ENCODE measurements at places on chromosomes 13 and 19. TPM values are rescaled to one million over a fixed set of nuclear protein-coding genes. Genes with fewer than 3 reads are reported as not detected.

GRCh38 chr13:110498327-110498726, 63.2 kb downstream of the RAB20 start:
- no peak overlapping the region for H3K4me3 ChIP-seq
- peaks cover 24% of the 10 kb centered on the region for H3K27me3 ChIP-seq
- no peak for DNase-seq
- H3K27ac ChIP-seq = no peak overlapping the region
- no peaks in the 10 kb centered on the region for H3K36me3 ChIP-seq
- H3K4me1 ChIP-seq = no peaks in the 10 kb centered on the region

- no peaks in the 10 kb centered on the region for H3K36me3 ChIP-seq
- H3K27ac ChIP-seq = no peak overlapping the region
- DNase-seq = no peak
Observed at GRCh38 chr13:105928048-105928447, 607.4 kb downstream of the EFNB2 start.

GRCh38 chr13:46337700-46338099, 49.4 kb downstream of the RUBCNL start:
- peaks cover 15% of the 10 kb centered on the region for H3K4me1 ChIP-seq
- no peak for DNase-seq
- H3K27me3 ChIP-seq = no peaks in the 10 kb centered on the region
- no peak overlapping the region for H3K27ac ChIP-seq
- no peak overlapping the region for H3K4me3 ChIP-seq

- no peak overlapping the region for H3K4me3 ChIP-seq
- H3K27me3 ChIP-seq = no peaks in the 10 kb centered on the region
- no peak for DNase-seq
- H3K36me3 ChIP-seq = no peaks in the 10 kb centered on the region
- H3K4me1 ChIP-seq = no peaks in the 10 kb centered on the region
Observed at GRCh38 chr13:100382785-100383184, 205.8 kb downstream of the GGACT start.

DNA sequence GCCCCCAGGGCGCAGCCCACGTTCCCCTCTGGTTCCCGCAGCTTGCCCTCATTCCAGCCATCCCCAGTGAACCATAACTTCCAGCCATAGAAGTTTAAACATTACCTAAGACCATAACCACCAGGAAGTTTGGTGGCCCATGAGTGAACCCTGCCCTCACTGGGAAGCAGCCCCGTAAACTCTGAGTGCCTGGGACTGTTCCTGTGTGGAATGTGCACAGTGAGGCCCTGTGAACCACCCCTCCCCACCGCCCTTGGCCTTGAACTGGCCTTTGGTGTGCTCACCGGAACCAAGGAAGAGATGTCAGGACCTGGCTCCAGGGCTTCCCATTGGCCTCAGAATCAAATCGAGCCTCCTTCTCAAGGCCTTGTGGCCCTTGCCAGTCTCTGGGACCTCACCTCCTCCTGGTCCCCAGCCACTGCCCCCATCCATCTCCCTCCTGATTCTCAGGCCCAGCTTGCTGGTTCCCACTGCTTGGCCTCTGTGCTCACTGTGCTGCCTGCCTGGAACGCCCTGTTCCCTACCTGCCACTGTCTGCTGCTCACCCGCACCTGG, 46.5 kb downstream of the DNM2 start:
- H3K27ac ChIP-seq = peak overlapping the region; percentile 86
- no peak for DNase-seq
- peaks cover 2% of the 10 kb centered on the region for H3K36me3 ChIP-seq
- peaks cover 88% of the 10 kb centered on the region for H3K4me1 ChIP-seq

ZNF382 gene
- total RNA-seq = 10.4 TPM

CPB2 gene
- not detected for total RNA-seq
